ENCODE measurements at places on chromosomes 11 and 22. TPM values are rescaled to one million over a fixed set of nuclear protein-coding genes. Genes with fewer than 3 reads are reported as not detected.

CRYBB2 gene
- total RNA-seq = not detected

CALCA gene
- 0.67 TPM for total RNA-seq

SERHL2 gene
- total RNA-seq = 7.8 TPM

NXPE1 gene
- total RNA-seq = not detected

PANX3 gene
- not detected for total RNA-seq

ACR gene
- total RNA-seq = 1.5 TPM

LARGE2 gene
- 1.4 TPM for total RNA-seq

C22orf42 gene
- total RNA-seq = not detected

MYEOV gene
- total RNA-seq = 1.2 TPM

CELSR1 gene
- total RNA-seq = 1.9 TPM

ABCG4 gene
- total RNA-seq = not detected

RHOD gene
- total RNA-seq = 10.3 TPM

MUC2 gene
- not detected for total RNA-seq

CDCA5 gene
- 0.71 TPM for total RNA-seq

ACRV1 gene
- total RNA-seq = not detected

PKP3 gene
- total RNA-seq = 0.49 TPM

JAM3 gene
- total RNA-seq = 126 TPM

CCT8L2 gene
- total RNA-seq = not detected

SCGB1C1 gene
- total RNA-seq = not detected

THRSP gene
- total RNA-seq = 39.4 TPM

ACTN3 gene
- 0.71 TPM for total RNA-seq

FOLH1 gene
- total RNA-seq = 32.5 TPM

PRODH gene
- total RNA-seq = 23.5 TPM

RFPL2 gene
- not detected for total RNA-seq

MAP4K2 gene
- 18.0 TPM for total RNA-seq

KDELR3 gene
- total RNA-seq = 15.4 TPM

KCNK4 gene
- not detected for total RNA-seq

TENM4 gene
- 16.5 TPM for total RNA-seq

SYT7 gene
- 3.7 TPM for total RNA-seq

KCNJ4 gene
- 0.71 TPM for total RNA-seq

PLAAT4 gene
- total RNA-seq = 36.7 TPM

P2RY2 gene
- 12.3 TPM for total RNA-seq

SCT gene
- not detected for total RNA-seq

POTEH gene
- not detected for total RNA-seq

OR51B5 gene
- 1.4 TPM for total RNA-seq

CLDN5 gene
- total RNA-seq = 136 TPM

MIOX gene
- total RNA-seq = not detected
